ENCODE measurements at places on chromosomes 1 and 21.

DNA sequence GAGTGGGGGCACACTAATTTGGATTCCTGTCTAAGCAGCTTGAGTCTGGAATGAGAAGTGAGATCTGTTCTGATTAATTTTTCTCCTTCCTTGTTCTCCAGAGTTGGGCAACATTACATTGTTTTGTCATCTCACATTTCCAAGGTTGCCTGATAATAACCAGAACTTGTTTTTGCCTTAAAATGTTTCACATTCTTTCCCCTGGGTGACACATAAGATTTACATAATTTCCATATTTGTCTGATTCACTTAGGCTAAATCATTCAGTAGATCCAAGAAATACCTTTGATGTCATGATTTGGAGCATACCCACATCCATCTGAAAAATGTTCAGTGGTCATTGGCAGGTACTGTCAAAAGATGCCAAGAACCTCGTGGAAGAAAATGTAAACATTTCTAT lies 60.3 kb downstream of the XCL2 start:
- no peak for DNase-seq

- DNase-seq: no peak
Observed at GRCh38 chr21:43361127-43361492, 65.8 kb downstream of the SIK1 start.

DNA sequence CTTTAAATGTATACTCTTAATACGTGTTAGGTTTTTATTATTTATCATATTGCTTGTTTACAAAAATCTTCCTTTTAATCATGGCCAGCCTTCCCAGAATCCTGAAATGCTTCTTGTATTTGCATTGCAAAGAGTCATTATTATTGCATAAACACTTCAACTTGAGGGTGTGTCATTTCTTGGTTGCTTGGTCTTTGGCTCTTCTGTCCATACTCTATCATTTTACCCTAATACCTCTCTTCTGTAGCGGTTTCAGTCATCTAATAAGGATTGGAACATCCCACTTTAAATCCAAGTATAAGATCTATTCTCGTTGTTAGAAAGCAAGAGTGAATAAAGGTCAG lies 200.6 kb upstream of the CACYBP start:
- no peak for DNase-seq

GRCh38 chr1:87436534-87436933 lies 107.9 kb downstream of the LMO4 start:
- DNase-seq: no peak

DNA sequence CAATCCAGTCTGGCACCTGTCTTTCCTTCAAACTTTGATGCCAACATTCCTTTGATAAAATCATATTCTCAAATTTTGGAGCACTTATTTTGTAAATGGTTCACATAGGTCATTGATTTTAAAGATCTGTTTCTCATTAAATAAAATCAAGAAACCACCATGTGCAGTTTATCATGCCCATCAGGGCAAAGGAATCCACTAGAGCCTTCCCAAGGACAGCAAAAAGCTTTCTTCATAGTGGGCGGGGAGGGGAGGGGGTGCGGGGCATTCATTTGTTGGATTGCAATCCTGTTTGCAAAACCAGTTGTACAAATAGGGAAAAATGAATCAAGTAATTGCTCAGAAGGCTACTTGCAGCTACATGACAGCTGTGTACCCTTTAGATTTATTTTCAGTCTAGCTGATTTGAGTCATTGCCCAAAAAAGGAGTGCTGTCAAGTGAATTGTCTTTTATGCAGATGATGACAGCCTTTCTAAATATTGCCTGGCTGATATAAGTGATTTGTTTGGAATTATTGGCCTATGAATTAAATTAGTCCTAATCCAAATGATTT lies 23.0 kb downstream of the LRRC8B start:
- DNase-seq: no peak

DNA sequence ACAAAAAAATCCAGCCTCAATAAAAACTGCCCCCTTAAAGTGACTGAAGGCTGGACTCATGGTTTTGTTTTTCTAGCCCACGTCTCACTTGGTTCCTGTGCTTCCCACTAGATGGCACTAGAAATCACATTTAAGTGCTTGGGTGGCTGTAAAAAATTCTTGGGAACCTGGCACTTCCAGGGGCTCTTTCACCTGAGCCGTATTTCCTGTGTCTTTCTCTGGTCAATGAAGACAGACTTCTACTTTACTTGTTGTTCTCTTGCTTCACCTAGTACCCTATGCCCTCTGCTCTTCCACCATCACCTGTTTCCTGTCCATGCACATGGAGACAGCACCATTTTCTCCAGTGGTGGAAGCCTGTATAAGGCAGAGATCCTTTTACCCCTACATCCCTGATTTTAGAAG lies 20.0 kb downstream of the METTL13 start:
- DNase-seq: no peak

GRCh38 chr1:223785808-223786207 lies 59.9 kb downstream of the TP53BP2 start:
- DNase-seq: no peak

DNA sequence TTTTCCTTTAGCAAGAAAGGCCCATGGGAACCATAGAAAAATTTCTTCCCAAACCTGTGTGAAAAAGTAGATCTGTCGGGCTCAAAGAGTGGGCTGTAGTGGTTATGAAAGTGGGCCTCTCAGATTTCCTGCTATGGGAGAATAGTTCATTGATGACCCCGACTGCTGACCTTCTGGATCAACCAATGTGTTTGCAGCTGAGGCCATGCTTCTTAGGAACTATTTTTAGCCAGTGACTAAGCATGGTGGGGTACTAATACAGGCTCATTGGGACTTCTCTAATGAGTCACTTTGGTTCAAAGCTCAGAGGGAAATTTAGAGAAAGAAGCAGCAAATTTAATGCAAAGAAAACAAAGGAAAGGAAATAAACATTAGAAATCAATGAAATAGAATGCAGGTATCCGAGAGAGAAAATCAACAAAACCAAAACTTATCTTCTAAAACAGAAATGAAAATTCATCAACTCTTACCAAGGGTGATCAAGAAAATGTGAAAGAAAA lies 12.6 kb upstream of the PSMA5 start:
- no peak for DNase-seq

All from GM19239 (cell line).